ENCODE measurements at places on chromosomes 16 and 17. TPM values are rescaled to one million over a fixed set of nuclear protein-coding genes. Genes with fewer than 3 reads are reported as not detected.

DNA sequence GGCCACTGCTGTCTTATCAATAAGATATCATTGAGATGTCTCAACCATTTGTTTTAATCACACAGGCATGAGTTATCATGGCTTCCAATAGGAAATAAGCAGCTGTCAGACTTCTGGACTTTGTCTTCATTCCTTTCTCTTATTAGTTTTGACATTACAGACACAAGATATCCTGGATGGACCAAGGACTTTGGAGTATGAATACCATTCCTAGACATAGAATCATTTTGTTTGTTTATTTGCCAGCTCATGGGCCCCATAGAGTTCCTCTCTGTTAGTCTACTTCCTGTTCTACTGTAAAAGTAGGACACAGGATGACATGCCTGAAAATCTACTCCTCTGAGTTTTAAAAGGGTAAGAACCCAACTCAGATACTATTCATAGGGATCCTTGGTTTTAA lies 77.7 kb upstream of the KCNJ16 start:
- no peaks in the 10 kb centered on the region for H3K27me3 ChIP-seq
- no peak overlapping the region for H3K4me3 ChIP-seq
- no peaks in the 10 kb centered on the region for H3K36me3 ChIP-seq

- no peak overlapping the region for H3K4me3 ChIP-seq
- no peak for DNase-seq
- peaks cover 97% of the 10 kb centered on the region for H3K27me3 ChIP-seq
- H3K36me3 ChIP-seq, result no peaks in the 10 kb centered on the region
- H3K27ac ChIP-seq, result no peak overlapping the region
- no peaks in the 10 kb centered on the region for H3K4me1 ChIP-seq
Measured at GRCh38 chr16:49754495-49755312, 101.2 kb downstream of the ZNF423 start.

- H3K4me1 ChIP-seq, result peaks cover 8% of the 10 kb centered on the region
- H3K27me3 ChIP-seq, result 0 out of 2 replicates have a peak, but pooled peaks cover 12% of the 10 kb centered on the region
- H3K4me3 ChIP-seq, result no peak overlapping the region
- H3K36me3 ChIP-seq, result no peaks in the 10 kb centered on the region
Measured at GRCh38 chr16:31357324-31358109, 2.5 kb downstream of the ITGAX start.

DNA sequence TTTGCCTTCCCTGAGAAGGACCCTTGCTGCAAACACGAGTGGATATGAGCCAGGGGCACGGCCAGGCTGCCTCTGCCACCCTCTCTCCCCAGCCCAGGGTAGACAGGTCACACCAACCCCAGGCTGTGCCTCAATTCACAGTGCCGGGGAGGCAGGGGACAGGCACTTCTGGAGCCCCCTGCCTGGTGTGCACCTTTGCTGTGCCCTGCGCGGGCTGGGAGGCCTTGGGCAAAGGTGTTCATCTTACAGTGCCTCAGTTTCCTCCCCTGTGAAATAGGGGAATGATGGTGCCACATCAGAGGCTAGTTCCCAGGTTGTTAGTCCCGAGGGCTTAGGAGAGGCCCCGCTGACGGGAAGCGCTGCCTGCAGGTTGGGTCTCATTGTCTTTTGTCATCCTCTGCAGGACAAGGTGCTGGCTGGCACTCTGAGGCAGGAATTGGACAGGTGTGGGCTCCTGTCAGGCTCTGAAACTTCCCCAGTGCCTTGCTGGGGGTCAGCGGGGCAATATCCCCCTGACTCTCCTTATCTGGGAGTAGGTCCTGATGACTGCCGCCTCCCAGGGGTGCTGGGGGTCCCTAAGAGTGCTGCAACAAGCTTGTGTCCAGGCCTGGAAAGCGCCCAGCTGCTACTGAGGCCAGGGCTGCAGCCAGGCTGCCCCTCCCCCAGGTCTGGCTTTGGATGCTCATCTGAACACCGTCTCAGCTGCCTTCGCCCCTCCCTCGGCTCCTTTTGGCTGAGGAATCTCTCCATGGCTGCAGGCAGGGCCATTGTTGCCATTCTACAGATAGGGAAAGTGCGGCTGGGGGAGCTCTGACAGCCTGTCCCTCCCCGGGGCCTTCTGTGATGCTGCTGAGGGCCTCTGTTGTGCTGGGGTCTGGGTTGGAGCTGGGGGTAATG lies 3.1 kb downstream of the PRSS21 start:
- no peaks in the 10 kb centered on the region for H3K27me3 ChIP-seq
- no peak for DNase-seq
- no peak overlapping the region for H3K4me3 ChIP-seq
- no peak overlapping the region for H3K27ac ChIP-seq

- H3K36me3 ChIP-seq, result no peaks in the 10 kb centered on the region
- no peaks in the 10 kb centered on the region for H3K27me3 ChIP-seq
- no peak overlapping the region for H3K4me3 ChIP-seq
- H3K27ac ChIP-seq, result no peak overlapping the region
- DNase-seq, result no peak
Measured at GRCh38 chr17:35666967-35667532, 64.4 kb upstream of the RASL10B start.

- peak overlapping the region; percentile 85 for H3K27ac ChIP-seq
- peaks cover 16% of the 10 kb centered on the region for H3K36me3 ChIP-seq
- peaks cover 27% of the 10 kb centered on the region for H3K4me1 ChIP-seq
- DNase-seq, result peak; percentile 40
- no peaks in the 10 kb centered on the region for H3K27me3 ChIP-seq
Measured at GRCh38 chr17:76556765-76557367, 17.0 kb downstream of the PRCD start.

DNA sequence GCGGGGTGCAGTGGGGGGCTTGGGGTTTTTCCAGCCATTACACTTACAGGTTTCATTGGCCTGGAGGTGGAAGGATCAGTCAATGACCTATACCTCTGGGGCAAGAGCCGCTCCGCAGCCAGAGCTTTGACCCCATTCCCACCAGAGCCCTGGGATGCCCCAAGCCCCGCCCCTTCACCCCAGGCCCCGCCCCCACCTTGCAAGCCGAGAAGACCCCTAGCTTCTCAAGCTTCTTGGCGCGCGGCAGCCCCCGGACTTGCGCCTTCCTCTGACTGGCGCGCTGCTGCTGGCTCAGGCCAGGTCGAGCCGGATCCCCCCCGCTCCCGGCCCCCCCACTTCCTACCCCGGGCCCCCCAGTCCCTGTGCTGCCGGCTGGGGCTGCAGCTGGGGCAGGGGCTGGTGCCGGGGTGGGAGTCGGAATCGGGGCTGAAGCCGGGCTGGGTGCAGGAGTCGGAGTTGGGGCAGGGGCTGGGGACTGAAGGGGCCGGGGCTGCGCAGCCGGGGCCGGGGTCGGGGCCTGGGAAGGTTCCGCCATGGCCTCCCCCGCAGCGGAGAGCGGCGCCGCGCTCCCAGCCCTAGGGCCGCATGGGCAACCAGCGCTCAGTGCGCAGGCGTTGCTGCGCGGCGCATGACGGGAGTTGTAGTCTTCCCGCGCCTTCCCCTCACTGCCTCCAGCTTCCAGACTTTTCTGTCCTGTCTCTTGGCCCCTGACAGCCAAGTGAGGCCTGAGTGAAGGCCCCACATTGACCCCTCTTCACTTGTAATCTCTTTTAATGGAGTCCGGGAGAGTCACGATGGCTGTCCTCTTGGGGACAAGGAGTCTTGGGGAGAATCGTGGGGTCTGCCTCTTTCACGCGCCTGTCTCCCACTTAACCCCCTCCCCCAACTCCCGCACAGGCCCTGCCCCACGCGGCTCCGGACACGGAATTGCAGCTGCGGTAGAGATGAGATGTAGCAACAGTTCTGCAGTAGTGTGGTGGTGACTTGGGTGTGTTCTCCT lies at the start of gene KAT2A:
KAT2A (minus strand) TSS at position 598 of the 1,000 bp plus-strand sequence; CDS start at position 535, 63 bp downstream.
- H3K4me3 ChIP-seq, result peak within 1 kb of the TSS; percentile 62
- DNase-seq, result peak; percentile 66
- no peaks in the 10 kb centered on the region for H3K27me3 ChIP-seq

DNA sequence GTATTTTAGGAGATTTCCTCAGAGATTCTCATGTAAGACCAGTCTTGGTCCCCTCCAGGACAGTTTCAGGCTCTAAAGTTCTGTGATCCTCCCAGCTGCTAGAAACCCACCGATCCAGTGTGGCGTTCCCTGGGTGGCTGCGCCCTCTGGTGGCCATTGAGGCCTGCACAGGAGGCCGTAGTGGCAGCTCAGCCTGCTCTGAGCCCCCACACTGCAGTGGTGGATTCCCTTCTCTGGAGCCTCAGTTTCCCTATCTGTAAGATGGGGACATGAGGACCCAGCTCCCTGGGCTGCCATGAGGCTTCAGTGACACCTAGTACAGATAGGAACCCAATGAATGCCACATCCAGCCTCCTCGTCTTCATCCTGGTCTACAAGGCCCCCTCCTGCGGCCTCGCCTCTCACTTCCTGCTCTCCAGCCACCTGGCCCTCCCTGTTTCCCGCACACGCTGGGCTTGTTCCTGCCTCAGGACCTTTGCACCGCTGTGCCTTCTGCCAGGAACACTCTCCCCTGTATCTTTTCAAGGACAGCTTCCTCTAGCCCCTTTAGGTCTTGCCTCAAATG lies 16.5 kb downstream of the CCDC102A start:
- no peaks in the 10 kb centered on the region for H3K36me3 ChIP-seq
- no peak overlapping the region for H3K27ac ChIP-seq
- H3K27me3 ChIP-seq, result no peaks in the 10 kb centered on the region
- no peak overlapping the region for H3K4me3 ChIP-seq

DNA sequence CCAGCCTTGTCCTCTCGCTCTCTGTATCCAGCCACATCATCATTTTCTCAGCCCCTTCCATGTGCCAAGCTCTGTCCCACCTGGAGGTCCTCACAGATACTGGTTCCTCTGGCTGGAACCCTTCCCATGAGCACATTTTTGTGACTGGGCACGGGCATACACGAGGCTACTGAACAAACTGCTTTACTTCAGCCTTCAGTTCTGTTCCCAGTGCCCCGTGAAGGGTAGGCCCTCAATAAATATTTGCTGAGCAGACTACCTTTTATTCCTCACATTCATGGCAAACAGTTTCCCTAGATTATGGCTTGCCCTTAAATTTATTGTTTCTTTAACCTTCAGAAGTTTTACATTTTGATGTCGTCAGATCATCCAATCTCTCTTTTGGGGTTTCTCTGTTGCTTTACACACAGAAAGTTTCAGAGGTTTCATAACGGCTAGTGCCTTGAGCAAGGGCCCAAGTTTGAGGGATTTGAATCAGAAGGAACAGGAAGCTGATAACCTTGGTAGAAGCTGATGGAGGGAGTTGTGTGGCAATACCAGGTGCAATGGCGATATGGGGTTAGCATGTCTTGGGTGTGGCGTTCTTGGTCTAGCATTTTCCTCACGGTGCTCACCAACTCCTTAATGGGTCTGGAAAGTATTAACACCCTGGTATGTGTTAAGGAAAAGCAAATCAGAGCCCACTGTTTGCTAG lies 27.8 kb downstream of the TMEM92 start:
- no peak overlapping the region for H3K27ac ChIP-seq
- H3K36me3 ChIP-seq, result no peaks in the 10 kb centered on the region
- no peak for DNase-seq
- no peaks in the 10 kb centered on the region for H3K27me3 ChIP-seq

DNA sequence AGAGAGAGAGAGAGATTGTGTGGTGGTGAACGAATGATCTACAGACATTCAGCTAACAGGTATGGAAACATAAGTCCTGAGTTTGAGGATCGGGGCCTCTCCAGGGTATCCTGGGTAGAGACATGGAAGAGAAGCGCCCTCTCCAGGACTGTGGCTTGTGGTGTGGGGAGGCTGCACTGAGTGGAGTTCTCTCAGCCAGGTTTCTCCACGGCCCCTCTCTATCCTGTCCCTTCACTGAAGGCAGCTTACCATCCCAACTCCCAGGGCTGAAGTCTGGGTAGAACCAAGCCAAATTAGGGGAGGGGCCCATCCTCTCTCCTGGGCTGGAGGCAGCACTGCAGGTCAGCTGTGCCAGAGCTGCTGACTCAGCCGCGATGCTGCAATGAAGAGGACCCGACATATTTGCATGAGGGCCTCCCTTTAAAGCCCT lies 6.2 kb downstream of the C1QL1 start:
- H3K4me1 ChIP-seq, result peaks cover 11% of the 10 kb centered on the region
- DNase-seq, result no peak
- no peak overlapping the region for H3K4me3 ChIP-seq
- H3K27me3 ChIP-seq, result peaks cover 11% of the 10 kb centered on the region
- no peak overlapping the region for H3K27ac ChIP-seq
- H3K36me3 ChIP-seq, result no peaks in the 10 kb centered on the region

GRCh38 chr17:64972611-64973010 lies 53.3 kb upstream of the LRRC37A3 start:
- H3K27ac ChIP-seq, result no peak overlapping the region
- H3K4me1 ChIP-seq, result peaks cover 28% of the 10 kb centered on the region
- no peaks in the 10 kb centered on the region for H3K27me3 ChIP-seq
- DNase-seq, result no peak

GRCh38 chr17:82228842-82229697 lies at the start of gene SLC16A3:
TSS of gene SLC16A3 (plus strand) at chr17:82229042. CDS start at chr17:82236009, 6,967 bp downstream.
- H3K4me3 ChIP-seq, result peak within 1 kb of the TSS; percentile 72
- H3K36me3 ChIP-seq, result no peaks in the 10 kb centered on the region
- peaks cover 23% of the 10 kb centered on the region for H3K4me1 ChIP-seq
- DNase-seq, result no peak
- peak within 1 kb of the TSS; percentile 47 for H3K27ac ChIP-seq
- H3K27me3 ChIP-seq, result no peaks in the 10 kb centered on the region

GRCh38 chr16:57690782-57691471 lies 3.7 kb upstream of the DRC7 start:
- no peaks in the 10 kb centered on the region for H3K27me3 ChIP-seq
- no peak overlapping the region for H3K4me3 ChIP-seq
- H3K36me3 ChIP-seq, result no peaks in the 10 kb centered on the region
- H3K4me1 ChIP-seq, result no peaks in the 10 kb centered on the region
- no peak overlapping the region for H3K27ac ChIP-seq

DNA sequence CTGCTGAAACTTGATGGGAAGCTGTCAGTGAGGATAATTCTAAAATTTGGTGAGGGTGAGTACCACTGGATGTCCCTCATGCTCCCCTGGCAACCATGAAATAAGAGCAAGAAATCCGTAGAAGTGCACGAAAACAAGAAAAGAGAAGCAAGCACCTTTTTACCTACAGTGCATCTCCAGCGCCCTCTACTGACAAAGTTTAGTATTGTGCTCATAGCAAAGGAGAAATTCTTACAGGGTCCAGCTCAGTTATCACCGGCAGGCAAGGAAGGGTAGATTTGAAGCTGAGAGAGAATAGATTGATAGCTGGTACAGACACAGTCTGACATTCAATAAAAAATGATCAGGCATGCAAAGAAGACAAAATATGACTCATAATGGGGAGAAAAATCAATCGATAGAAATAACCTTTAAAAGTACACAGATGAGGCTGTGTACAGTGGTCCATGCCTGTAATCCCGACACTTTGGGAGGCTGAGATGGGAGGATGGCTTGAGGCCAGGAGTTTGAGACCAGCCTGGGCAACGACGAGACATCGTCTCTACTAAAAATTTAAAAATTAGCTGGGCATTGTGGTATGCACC lies 28.3 kb upstream of the TEX2 start:
- no peaks in the 10 kb centered on the region for H3K4me1 ChIP-seq
- H3K27me3 ChIP-seq, result no peaks in the 10 kb centered on the region
- H3K36me3 ChIP-seq, result no peaks in the 10 kb centered on the region
- no peak overlapping the region for H3K27ac ChIP-seq
- DNase-seq, result no peak

HSPB9 gene
- total RNA-seq, result not detected

OR1F1 gene
- 1.4 TPM for total RNA-seq

ICAM2 gene
- 9.2 TPM for total RNA-seq

CSH2 gene
- not detected for total RNA-seq

TP53TG3F gene
- total RNA-seq, result not detected

CTDNEP1 gene
- 203 TPM for total RNA-seq

STH gene
- total RNA-seq, result not detected

HAS3 gene
- 2.5 TPM for total RNA-seq

NTN1 gene
- 24.5 TPM for total RNA-seq

OR1A1 gene
- total RNA-seq, result not detected

Data from PC-9 (cell line).